ENCODE measurements at places on chromosomes 1 and 21. TPM values are rescaled to one million over a fixed set of nuclear protein-coding genes. Genes with fewer than 3 reads are reported as not detected.

The CLDN19 gene
- not detected for total RNA-seq

The MYCL gene
- total RNA-seq = 0.62 TPM

The VCAM1 gene
- total RNA-seq = 4.6 TPM

The LCE6A gene
- total RNA-seq = not detected

The OR2T33 gene
- not detected for total RNA-seq

The LCE3B gene
- total RNA-seq = not detected

The S100A16 gene
- 122 TPM for total RNA-seq

The PCP4L1 gene
- not detected for total RNA-seq

The ATP1A4 gene
- total RNA-seq = not detected

The CDCA8 gene
- total RNA-seq = 5.7 TPM

The LRRIQ3 gene
- total RNA-seq = 0.23 TPM

The CRABP2 gene
- 88.7 TPM for total RNA-seq

The TNFRSF4 gene
- 0.59 TPM for total RNA-seq

The IFI6 gene
- 36.1 TPM for total RNA-seq

The CELSR2 gene
- total RNA-seq = 8.6 TPM

The OR2M3 gene
- not detected for total RNA-seq

The PRKAB2 gene
- 29.5 TPM for total RNA-seq

The ARTN gene
- total RNA-seq = 0.69 TPM

The PERM1 gene
- total RNA-seq = 0.31 TPM

The CFHR4 gene
- total RNA-seq = not detected

The ADCY10 gene
- 0.07 TPM for total RNA-seq

The LRRC38 gene
- total RNA-seq = not detected

The IL19 gene
- not detected for total RNA-seq

The PRAMEF12 gene
- total RNA-seq = not detected

The SPRR2B gene
- not detected for total RNA-seq

The LIN28A gene
- total RNA-seq = not detected

The EDARADD gene
- 0.40 TPM for total RNA-seq

The PANK4 gene
- 20.5 TPM for total RNA-seq

The LCE3E gene
- total RNA-seq = not detected

The DAB1 gene
- 0.12 TPM for total RNA-seq

The GBP4 gene
- not detected for total RNA-seq

The BCL2L15 gene
- total RNA-seq = 0.33 TPM

The TDRD10 gene
- not detected for total RNA-seq

The ADAM30 gene
- total RNA-seq = not detected

The FCER1G gene
- total RNA-seq = not detected

The COL24A1 gene
- total RNA-seq = 2.8 TPM

The OR2L13 gene
- not detected for total RNA-seq

The SLC30A2 gene
- 0.12 TPM for total RNA-seq

The FCRL2 gene
- not detected for total RNA-seq

The TAS1R1 gene
- total RNA-seq = not detected

The EFNA1 gene
- 10.9 TPM for total RNA-seq

The OR10Z1 gene
- not detected for total RNA-seq

The CHODL gene
- total RNA-seq = 0.22 TPM

The MIXL1 gene
- 0.17 TPM for total RNA-seq

The GBP5 gene
- not detected for total RNA-seq

The PGLYRP3 gene
- not detected for total RNA-seq

The CR1L gene
- total RNA-seq = not detected

The SPATA17 gene
- total RNA-seq = not detected

The ILDR2 gene
- 1.3 TPM for total RNA-seq

The AGMAT gene
- 0.82 TPM for total RNA-seq

The CACYBP gene
- total RNA-seq = 57.5 TPM
